Stimulated activated CD8-positive, alpha-beta memory T cell treated with anti-CD3 and anti-CD28 coated beads, Interleukin-7, amount 100 ng/mL, for 4 hours (primary cell): ENCODE measurements at places on chromosomes 1 and 21.

DNA sequence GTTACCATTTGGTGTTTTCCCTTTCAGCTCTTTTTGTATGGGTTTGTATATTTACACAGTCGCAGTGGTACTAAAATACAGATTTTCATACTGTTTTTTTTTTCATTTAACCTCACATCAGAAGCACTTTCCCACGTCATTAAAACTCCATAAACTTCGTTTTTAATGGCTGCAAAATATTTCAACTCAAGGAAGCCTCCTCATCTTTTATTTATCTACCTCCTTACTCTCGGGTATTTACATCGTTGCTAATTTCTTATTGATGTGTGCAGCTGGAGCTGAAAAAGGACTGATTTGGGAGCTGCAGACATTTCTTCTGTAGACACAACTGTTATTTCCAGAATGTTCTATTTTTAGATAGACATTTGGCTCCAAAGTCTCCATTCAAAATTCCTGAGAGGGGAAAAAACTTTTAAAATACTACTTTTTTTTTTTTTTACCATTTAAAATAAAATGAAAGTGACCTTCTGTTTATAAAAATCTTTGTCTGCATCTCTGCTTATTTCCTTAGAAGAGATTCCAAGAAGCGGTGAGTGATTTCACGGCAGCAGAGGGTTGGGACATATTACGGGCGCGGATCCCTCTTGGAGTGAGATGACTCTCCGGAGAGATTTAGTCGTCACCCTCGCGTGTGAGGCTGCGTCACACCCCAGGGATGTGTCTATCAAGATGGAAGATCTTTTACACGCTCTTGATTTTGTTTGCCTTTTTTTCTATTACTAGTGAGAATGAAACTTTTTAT lies 10.1 kb downstream of the RUNX3 start:
- DNase-seq, result peak; percentile 68

DNA sequence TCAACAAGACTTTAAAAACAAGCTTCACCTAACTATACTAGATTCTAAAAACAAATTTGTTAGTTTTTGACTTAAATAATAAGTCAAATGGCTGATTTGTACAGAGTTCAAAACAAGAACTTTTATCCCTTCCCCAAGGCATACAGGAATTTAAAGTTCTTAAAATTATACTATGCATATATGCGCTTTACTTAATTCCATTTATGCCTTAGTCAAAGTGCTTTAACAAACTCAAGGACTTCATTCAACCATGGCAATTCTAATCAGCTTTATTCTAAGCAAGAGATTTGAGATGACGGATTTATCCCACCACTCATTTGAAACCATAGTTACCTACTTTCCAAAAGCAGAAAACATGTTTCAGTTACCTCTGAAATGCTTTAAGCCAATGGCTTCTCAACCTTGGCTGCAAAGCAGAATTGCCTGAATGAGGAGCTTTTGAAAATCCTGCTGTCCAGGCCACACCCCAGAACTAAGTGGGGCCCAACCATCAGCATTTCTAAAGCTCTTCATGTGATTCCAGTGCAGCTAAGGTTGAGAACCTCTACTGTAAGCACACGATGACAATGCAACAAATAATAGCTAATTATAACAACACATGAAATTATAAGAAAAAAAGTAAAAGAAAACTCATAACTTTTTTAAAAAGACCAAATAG lies 44.6 kb downstream of the TTLL7 start:
- DNase-seq, result no peak

- DNase-seq, result no peak
These were observed 274.6 kb downstream of the LRRC7 start for GRCh38 chr1:69842326-69842725.

DNA sequence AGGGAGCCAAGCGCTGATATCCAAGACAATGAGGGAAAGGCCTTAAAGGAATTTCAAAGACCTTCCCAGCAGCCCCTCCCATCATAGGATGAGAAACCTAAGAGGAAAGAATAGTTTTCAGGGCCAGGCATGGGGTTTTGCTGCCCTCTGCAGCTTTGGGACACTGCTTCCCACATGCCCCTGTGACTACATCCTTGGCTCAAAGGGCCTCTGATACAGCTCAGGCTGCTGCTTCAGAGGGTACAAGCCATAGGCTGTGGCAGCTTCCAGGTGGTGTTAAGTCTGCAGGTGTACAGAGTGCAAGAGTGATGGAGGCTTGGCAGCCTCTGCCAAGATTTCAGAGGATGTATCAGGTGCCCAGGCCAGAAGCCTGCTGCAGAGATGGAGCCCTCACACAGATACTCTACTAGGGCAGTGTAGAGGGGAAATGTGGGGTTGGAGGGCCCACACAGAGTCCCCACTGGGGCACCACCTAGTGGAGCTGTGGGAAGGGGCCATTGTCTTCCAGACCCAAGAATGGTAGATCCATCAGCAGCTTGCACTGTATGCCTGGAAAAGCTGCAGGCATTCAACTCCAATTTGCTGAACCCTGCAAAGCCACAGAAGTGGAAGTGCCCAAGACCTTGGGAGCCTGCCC lies 125.8 kb downstream of the SLC45A1 start:
- no peak for DNase-seq

- DNase-seq, result no peak
These were observed 38.5 kb downstream of the EPHA2 start for GRCh38 chr1:16117369-16117768.

- DNase-seq, result no peak
These were observed 197.5 kb upstream of the KIAA0040 start for GRCh38 chr1:175390081-175390481.

- DNase-seq, result no peak
These were observed 134.5 kb upstream of the MAGI3 start for GRCh38 chr1:113255720-113256347.

DNA sequence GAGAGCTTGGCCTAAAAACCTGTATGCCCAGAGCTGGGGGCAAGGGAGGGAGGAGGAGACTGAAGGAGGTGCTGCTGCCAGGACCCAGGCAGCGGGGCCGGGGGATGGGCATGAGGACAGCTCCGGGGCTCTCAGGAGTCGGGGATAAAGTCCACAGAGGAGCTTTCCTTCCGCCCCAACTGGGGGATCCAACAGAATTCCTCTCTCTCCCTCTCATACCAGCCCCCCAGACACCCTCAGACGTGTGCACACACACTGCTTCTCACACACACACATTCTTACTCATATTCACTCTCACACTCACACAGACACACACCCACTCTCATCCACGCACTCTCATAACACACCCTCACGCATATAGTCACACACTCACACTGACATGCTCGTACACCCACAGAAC lies 39.1 kb downstream of the SYF2 start:
- DNase-seq, result no peak

- DNase-seq, result no peak
These were observed 58.2 kb upstream of the LBR start for GRCh38 chr1:225485991-225486530.

DNA sequence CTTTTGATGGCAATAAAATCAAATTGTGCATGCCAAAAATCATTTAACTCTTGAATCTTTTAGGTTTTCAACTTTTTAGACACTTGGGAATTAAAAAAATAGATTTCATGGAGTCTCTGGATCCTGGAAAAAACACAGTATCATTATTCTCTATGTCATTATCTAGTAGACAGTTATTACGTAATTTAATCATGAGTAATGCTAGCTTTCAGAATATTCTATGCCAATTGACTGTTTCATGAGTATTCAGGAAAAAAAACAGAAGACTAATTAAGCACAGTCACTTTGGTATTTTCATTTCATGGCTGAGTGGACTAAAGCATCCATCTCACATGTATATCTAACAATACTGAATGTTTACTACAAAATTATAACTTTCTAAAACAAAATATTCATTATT lies 44.0 kb downstream of the ODF2L start:
- DNase-seq, result no peak

DNA sequence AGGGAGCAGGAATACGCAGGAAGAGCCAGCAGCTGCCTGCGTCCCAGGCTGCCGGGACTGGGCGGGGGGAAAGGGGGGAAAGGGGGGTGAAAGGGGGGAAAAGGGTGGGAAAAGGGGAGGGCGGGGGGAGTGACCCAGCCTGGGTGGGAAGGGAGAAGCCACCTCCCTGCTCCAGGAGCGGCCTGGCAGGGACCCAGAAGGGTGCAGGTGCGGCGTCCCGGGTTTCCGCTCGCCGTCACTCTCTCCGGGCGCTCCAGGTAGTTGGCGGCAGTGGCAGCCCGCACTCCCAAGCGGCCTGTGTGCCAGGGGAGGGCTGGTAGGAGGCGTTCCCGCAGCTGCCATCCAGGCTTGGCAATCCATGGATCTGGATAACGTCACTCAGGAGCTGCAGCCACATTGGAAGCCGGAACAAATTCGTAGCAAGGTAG lies 141.0 kb upstream of the NGF start:
- DNase-seq, result no peak

- DNase-seq, result no peak
These were observed 68.7 kb downstream of the KCNN3 start for GRCh38 chr1:154801234-154802011.

GRCh38 chr1:53367503-53368313 lies 39.8 kb upstream of the LRP8 start:
- DNase-seq, result no peak

DNA sequence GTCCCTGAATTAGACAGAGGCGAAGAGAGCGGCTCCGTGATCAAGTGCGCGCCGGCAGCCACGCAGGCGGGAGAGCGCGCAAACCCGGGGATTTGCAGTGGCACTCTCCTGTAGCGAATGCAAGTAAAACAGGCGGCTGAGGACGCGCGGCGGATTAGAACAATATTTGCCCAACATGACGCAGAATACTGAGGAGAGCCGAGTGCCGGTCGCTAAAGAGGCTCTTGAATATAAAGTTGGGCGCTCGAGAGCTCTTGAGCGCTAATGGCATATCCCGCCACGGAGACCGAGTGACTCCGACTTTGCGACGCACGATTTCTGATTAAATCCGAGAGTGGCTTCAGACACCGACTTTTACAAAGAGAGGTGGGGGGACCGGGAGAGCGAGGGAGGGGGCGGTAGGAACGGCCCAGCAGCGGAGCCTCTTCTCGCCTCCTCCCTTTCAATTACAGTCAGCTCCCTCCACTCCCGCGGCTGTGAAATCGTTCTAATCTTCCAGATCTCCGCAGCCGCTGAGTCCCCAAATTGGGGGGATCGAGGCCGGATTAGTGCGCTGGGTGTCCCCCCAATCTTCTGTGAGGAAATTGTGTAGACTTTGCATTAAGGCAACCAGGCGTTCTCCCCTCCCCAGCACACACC lies 2.3 kb downstream of the PAX7 start:
- DNase-seq, result no peak

DNA sequence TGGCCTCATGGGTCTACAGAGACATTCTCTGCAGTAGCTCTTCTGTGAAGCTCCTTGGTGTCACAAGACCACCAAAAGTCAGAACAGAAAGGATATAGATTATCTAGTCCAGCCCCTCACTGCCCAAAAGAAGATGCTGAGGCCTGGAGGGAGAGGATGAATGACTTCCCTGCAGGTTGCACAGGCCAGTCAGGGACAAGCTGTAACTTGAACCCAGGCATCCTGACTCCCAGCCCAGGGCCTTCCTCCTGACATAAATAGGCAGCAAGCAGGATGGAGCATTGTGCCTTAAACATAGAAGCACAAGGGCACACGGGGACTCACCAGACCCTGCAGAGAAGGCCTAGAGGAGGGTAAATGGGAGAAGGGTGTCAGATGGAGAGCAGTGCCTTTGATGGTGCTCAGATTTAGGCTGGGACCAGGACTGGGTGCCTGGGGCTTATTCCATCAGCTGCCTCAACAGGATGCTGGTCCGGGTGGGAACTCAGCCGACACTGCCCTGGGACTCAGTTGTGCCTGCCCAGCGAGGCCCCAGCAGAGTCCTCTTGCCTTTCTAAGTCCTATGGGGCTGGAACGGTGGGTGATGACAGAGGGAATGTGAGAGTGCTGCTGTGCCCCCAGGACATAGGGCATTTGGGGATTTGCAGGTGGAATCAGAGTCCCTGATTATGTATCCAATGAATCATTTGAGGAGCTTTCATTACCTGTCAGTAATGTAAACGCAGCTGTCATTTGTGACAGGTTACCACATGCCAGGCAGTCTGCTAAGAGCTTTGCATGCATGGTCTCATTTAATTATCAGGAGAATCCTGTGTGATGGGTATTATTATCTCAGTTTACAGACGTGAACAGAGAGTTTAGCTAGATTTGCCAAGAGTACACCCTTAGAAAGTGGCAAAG lies 13.2 kb downstream of the S100A7A start:
- no peak for DNase-seq

- no peak for DNase-seq
These were observed 123.4 kb downstream of the PRDM16 start for GRCh38 chr1:3192361-3192760.

GRCh38 chr1:84450910-84451309 lies 28.2 kb upstream of the RPF1 start:
- DNase-seq, result no peak

- DNase-seq, result no peak
These were observed 769 bp downstream of the GPSM2 start for GRCh38 chr1:108877348-108878159.

- DNase-seq, result no peak
These were observed 12.2 kb upstream of the DHRS3 start for GRCh38 chr1:12629985-12630760.

DNA sequence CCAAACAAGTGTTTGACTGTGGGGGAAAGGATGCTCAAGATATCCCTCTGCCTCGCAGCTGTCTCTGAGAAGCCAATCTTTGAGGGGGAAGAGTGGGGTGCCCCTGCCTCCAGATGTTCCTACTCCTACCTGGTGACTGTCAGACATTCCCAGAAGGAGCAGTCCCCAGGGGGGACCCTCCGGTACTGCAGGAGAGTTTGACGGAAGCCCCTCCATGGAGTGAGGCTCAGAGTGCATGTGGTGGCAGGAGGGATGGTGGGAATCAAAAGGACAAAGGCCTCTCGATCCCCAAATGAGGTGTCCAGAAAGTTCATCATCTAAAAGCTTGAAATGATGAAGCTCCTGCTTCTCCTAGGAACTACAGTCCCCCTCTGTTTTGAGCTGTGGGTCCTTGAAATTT lies 5.3 kb downstream of the SLC27A3 start:
- no peak for DNase-seq

DNA sequence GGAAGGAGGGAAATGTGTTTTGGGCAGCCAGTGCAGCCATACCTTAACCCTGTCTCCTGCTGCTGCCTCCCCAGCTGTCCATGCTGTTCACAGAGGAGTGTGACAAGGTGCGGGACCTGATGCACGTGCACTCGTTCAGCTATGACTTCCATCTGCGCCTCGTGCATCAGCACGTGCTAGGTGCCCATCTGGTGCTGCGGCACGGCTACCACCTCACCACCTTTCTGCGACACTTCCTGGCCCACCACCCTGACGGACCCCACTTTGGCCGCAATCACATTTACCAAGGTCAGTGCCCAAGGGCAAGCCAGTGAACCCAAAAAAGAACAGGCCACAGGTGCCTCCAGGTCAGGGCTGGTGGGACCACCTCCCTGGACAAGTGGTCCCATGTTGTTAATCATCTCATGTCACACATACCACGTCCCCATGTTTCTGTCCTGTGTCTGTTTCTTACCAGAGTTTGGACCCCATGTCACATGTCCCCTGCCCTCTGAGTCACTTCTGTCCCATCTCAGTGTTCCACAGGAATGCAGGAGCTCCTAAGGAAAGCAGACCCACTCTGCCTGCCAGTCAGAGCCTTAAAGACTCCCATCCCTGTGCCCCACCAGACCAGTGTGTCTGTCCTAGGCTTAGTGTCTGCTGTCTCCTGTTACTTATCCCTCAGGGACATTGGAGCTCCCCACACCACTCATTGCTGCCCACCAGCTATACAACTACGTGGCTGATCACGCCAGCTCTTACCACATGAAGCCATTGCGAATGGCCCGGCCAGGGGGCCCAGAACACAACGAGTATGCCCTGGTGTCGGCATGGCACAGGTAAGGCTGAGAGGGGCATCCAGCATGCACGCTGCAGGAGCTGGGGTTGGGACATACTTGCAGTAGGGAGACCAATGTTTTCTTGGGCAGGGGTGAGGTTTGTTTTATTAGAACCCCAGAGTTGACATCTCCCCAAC lies 6.6 kb downstream of the HYI start:
- no peak for DNase-seq

- DNase-seq, result no peak
These were observed 22.1 kb upstream of the SSX2IP start for GRCh38 chr1:84712276-84712874.
